Cardiac septum (tissue), 1 donor: ENCODE measurements at places on chromosomes 12 and 14.

- no peak for DNase-seq
These were observed 42.6 kb upstream of the POC1B start for GRCh38 chr12:89568484-89568883.

DNA sequence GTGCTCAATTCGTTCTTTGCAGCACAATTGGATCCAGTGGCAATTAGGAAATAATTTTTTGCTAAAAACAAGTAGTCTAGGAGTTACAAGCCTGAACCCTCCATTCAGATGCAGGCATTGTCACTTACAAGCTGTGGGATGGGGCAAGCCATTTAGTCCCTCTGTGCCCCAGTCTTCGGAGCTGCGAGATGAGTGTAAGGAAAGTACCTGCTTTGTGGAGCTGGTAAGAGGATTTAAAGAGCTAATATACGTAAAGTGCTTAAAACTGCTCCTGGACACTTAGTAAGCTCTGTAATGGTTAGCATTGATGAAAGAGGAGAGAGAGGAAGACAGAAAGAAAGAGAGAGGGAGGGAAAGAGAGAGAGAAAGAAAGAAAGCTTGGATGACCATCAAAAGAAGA is 112.5 kb downstream of the LGMN start:
- DNase-seq = no peak

GRCh38 chr12:3233797-3234196 is 156.6 kb downstream of the TSPAN9 start:
- DNase-seq = no peak

DNA sequence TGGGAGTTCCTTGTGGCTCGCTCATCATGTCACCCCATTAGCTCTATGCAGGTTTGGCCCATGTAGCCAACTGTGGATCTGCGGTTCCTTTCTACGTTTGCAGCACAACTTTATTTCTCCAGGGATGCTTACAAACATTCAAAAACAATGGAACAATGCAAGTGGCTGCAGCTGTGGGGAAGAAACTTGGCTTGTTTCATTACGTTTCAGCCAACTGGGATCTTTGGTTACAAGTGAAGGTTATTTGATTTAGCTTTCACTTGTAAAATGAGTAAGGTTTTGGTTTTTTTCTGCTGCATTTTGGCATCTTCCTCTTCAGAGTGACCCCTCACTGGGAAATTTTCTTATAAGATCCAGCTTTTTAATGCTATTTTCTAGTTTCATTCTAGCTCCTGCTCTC is 105.9 kb downstream of the PLXNC1 start:
- no peak for DNase-seq

DNA sequence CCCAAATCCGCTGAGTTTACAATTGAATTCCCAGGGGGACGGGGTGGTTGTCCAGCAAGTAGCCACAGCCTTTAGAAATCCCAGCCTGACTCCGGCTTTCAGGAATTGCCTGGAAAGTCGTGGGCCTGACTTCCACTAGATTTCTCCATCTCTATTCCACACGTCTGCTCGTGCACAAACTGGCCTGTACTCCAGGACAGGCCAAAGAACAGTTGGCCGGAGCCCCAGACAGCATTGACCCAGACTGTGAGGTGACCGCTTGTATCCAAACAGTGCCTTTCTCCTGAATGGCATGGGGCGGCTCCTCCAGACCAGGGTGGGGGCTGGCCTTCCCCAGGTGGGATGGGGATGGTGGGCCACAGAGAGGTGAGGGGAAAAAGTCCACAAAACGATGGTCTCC is 62.2 kb downstream of the KDM2B start:
- no peak for DNase-seq

DNA sequence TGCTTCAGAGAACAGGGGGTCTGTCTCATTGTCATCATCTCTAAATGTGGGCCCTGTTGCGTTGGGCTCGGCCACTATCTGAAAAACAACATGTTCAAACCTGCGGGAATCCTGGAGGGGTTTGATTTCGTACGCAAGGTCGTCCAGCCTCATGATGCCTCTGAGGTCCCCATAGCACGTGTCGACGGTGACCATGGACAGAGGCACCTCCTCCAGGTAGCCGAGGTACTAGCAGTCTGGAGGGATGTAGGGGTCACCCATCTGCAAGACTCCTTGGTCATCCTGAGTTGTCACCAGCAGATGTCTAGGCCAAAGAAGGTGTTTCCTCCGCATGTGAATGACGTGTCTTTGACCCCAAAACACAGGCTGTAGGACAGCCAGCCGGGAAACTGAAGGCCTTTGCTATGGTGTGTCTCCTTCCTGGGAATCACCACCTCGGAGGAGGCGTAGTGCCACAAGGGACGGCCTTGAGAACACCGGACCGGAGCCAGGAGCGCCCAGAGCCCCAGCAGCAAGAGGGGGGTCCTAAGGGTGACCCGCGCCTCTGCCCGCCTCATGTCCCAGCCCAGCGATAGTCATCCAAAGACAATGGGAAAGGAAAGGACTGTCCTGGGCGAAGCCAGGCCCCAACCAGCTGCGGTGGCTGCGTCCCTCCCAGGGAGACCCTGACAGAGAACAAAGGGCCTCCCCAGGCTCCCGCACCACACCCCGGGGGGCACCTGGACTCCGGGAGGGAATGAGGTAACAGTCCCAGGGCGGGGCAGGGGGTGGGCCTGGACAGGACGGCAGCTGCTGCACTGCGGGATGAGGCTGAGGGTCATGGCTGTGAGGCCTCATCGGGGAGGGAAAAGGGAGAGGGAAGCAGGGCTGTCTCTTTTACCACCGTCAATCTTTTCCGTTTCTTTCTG is 445.5 kb downstream of the TMEM121 start:
- DNase-seq = no peak

- DNase-seq = no peak
These were observed 6.6 kb downstream of the NELL2 start for GRCh38 chr12:44869503-44869902.

GRCh38 chr14:92687681-92688433 is 60.6 kb downstream of the LGMN start:
- no peak for DNase-seq

GRCh38 chr12:92085040-92085735 is 60.5 kb downstream of the BTG1 start:
- no peak for DNase-seq
